ENCODE measurements at places on chromosomes 13 and 19.
A peak's percentile ranks its signal among the peaks of the same experiment; 100 is the strongest.

DNA sequence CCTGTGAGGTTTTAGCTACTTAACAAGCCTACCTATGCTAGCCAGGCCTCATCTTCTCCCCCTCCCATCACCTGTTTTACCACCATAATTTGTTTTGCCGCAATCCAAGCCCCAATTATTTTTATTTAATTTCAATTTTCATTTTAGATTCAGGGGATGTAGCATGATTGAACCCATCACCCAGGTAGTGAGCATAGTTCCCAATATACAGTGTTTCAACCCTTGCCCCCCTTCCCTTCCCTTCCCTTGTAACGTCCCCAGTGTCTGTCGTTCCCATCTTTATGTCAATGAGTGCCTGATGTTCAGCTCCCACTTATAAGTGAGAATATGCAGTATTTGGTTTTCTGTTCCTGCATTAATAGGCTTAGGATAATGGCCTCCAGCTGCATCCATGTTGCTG, 885.0 kb downstream of the UQCRFS1 start:
- no peak for DNase-seq
- H3K4me3 ChIP-seq: no peak overlapping the region
- no peaks in the 10 kb centered on the region for H3K4me1 ChIP-seq
- H3K27me3 ChIP-seq: no peaks in the 10 kb centered on the region
- no peak overlapping the region for H3K27ac ChIP-seq

DNA sequence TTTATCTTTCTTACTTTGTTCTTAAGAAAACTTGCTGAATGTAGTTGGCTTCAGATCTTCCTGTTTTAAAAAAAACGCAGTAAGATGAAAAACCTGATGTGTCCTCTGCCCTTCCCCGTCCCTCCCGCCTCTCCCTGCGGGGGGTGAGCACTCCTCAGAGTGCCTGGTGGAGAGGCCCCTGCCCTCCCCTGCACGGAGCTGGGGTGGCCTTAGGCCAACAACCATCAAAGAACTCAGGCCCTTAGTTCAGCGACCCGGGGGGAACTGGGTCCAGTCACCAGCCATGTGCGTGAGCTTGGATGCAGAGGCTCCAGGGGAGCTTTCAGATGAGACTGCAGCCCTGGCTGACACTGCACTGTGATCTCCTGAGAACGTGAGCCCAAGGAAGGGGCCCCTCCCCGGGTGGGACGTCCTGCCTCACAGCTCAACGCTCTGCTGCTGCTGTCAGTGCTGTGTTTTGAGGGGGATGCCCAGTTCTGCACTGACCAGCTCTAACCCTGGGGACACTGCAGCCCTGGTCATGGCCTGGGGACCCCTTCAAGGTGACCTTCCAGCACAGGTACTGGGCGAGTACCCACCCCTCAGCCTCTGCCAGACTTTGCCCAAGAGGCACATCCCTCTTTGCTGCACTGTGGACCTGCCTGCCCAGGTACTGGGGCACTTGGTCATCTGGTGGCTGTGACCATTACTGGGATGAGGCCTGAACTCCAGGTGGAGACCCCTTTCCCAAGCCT, 42.7 kb downstream of the ANKRD10 start:
- H3K36me3 ChIP-seq: no peaks in the 10 kb centered on the region
- H3K27ac ChIP-seq: no peak overlapping the region
- peaks cover 8% of the 10 kb centered on the region for H3K4me1 ChIP-seq
- DNase-seq: no peak
- peaks cover 20% of the 10 kb centered on the region for H3K27me3 ChIP-seq
- H3K4me3 ChIP-seq: no peak overlapping the region

DNA sequence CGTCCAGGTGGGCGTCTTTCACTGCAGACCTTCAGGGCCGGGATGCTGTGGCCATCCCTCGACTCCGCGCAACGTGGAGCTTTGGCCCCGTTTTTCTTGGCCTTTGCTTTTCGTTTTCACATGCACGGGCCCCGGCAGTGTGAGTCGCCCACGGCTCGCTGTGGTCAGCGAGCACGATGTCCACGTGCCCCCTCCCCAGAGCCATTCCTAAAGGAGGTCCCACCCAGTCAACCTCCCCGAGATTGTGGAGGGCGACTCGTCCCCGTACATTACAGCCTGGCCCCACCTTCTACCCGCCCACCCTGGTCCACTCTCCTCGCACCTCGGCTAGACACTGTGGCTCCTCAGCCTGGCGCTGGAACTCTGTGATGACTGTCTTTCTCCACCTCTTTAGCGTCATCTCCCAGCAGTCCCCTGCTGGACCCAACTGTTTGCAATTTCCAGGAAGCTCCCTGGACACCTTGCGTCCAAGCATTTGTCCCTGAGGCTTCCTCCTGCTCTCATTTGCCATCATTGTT, 405 bp downstream of the ZNF446 start:
- peak overlapping the region; percentile 94 for H3K4me3 ChIP-seq
- peaks cover 20% of the 10 kb centered on the region for H3K4me1 ChIP-seq
- H3K27me3 ChIP-seq: no peaks in the 10 kb centered on the region
- H3K36me3 ChIP-seq: peaks cover 26% of the 10 kb centered on the region

DNA sequence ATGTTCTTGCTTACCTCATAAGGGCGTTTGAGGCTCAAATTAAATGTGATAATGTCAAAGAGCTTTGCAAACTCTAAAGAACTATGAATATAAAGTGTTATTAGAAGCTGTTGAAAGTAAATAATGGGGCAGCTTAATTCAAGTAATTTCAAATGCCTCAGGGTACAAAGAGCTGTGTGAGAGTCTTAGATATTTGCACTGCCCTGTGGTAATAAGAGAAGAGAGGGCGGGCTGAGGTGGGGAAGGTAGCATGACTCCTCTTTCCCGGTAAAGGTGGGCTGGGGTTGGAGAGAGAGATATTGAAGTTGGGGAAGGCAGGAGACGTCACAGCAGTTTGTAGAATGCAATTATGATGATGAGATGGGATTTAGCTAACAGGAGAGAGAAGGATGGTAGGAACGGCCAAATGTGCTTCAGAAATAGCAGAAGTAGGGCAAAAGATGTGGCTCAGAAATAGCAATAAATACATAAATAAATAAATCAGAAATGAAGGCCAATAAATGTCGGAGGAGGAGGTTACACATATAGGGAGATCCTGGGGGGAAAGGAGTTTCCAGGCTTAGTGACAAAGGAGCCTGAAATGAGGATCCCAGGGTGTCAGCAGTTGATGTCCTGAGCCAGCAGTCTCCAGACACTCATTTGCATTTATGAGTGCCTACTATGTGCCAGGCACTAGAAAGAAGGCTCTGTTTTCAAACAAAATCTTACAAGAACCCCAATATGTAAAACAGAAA, 35.7 kb upstream of the RCBTB2 start:
- H3K4me1 ChIP-seq: peaks cover 5% of the 10 kb centered on the region
- DNase-seq: no peak
- H3K36me3 ChIP-seq: no peaks in the 10 kb centered on the region
- H3K27ac ChIP-seq: no peak overlapping the region
- peaks cover 66% of the 10 kb centered on the region for H3K27me3 ChIP-seq

- DNase-seq: no peak
- no peak overlapping the region for H3K4me3 ChIP-seq
- H3K4me1 ChIP-seq: no peaks in the 10 kb centered on the region
- peaks cover 23% of the 10 kb centered on the region for H3K27me3 ChIP-seq
- no peaks in the 10 kb centered on the region for H3K36me3 ChIP-seq
Observed at GRCh38 chr13:43195551-43195950, 172.2 kb downstream of the DNAJC15 start.

- no peak for DNase-seq
- H3K27ac ChIP-seq: no peak overlapping the region
- no peaks in the 10 kb centered on the region for H3K4me1 ChIP-seq
- H3K36me3 ChIP-seq: no peaks in the 10 kb centered on the region
- H3K27me3 ChIP-seq: peaks cover 19% of the 10 kb centered on the region
- no peak overlapping the region for H3K4me3 ChIP-seq
Observed at GRCh38 chr13:42014119-42014518, 34.3 kb upstream of the DGKH start.

DNA sequence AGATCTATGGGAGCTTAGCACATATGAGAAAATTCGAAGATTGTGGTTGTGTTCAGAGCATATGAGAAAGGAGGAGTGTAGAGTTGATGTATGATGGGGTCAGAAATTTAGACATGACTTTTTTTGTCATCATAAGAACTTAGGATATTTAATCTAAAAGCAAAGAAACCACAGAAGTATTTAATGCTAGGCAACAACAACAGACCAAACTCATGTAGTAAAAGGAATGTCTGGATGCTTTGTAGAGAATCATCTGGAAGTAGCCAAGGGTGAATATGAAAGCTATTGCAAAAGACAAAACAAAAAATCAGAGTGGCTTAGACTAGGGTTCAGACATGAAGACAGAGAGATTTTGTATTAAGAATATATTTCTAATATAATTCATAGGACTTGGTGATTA, 190.3 kb downstream of the SLITRK1 start:
- no peaks in the 10 kb centered on the region for H3K27me3 ChIP-seq
- H3K27ac ChIP-seq: no peak overlapping the region
- no peak for DNase-seq
- H3K4me1 ChIP-seq: no peaks in the 10 kb centered on the region

- no peaks in the 10 kb centered on the region for H3K27me3 ChIP-seq
- H3K4me1 ChIP-seq: no peaks in the 10 kb centered on the region
- H3K4me3 ChIP-seq: no peak overlapping the region
- H3K36me3 ChIP-seq: no peaks in the 10 kb centered on the region
Observed at GRCh38 chr13:63901630-63902029, 2486.0 kb upstream of the PCDH20 start.

GRCh38 chr19:5296021-5296420, 44.6 kb downstream of the PTPRS start:
- no peak overlapping the region for H3K4me3 ChIP-seq
- H3K4me1 ChIP-seq: peaks cover 17% of the 10 kb centered on the region
- peaks cover 9% of the 10 kb centered on the region for H3K27me3 ChIP-seq

DNA sequence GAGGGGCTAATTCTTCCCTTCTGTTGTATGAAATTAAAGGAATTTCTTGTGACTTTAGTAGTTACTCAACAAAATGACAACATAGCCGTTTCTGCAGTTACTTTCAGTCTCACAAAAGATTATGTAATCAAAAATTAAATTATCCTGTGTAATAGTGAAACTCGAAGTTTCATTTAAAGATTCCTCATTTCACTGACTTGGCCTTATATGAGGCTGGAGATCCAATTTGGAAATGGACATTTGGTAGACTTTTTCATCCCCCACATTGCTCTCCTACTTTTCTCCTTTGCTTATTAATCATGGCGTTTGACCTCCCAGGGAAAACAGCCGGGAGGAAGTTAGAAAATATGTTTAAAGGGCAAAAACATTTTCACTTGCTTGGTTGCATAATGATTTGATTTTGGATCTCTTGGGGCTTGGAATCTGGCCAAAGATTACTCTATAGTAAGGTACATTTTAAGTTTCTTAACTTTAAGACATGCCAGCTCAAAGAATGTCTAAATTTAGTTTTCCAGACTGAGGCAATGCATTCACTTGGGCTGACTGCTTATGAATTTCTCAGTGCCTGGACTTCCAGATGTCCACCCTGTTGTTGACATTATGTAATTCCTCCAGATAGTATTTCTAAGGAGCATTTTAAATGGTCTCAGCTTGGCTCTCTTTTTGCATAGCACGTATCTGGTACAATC, 1364.9 kb upstream of the MIR17HG start:
- H3K4me1 ChIP-seq: no peaks in the 10 kb centered on the region
- H3K27ac ChIP-seq: no peak overlapping the region
- no peaks in the 10 kb centered on the region for H3K27me3 ChIP-seq
- DNase-seq: no peak
- H3K4me3 ChIP-seq: no peak overlapping the region

All from activated B cell treated with CpG ODN at 0.5 μM for 24 hours (primary cell).